ENCODE measurements at places on chromosomes 5 and 9.

- DNase-seq = no peak
Observed at GRCh38 chr5:107557051-107557658, 113.6 kb downstream of the EFNA5 start.

DNA sequence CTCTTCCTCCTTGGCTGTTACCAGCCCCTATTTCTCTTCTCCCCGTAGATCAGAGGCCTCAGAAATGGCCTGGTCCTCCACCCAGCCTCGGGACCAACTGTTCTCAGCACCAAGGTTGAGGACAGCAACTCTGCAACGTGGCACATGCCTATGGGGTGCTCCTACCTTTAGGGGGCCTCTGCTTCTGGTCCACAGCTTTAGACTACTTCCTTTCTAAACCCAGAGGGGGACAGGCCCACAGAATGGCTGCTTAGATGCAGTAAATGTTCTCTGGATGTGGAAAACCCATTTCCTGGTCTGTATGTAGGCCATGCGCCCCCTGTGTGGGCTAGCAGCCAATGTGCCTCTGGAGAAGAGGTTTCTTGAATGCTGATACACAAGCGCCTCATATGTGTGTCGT lies 68.4 kb downstream of the NRG2 start:
- DNase-seq = peak; percentile 37

- DNase-seq = no peak
Observed at GRCh38 chr9:129080298-129080600, 662 bp upstream of the DOLPP1 start.

DNA sequence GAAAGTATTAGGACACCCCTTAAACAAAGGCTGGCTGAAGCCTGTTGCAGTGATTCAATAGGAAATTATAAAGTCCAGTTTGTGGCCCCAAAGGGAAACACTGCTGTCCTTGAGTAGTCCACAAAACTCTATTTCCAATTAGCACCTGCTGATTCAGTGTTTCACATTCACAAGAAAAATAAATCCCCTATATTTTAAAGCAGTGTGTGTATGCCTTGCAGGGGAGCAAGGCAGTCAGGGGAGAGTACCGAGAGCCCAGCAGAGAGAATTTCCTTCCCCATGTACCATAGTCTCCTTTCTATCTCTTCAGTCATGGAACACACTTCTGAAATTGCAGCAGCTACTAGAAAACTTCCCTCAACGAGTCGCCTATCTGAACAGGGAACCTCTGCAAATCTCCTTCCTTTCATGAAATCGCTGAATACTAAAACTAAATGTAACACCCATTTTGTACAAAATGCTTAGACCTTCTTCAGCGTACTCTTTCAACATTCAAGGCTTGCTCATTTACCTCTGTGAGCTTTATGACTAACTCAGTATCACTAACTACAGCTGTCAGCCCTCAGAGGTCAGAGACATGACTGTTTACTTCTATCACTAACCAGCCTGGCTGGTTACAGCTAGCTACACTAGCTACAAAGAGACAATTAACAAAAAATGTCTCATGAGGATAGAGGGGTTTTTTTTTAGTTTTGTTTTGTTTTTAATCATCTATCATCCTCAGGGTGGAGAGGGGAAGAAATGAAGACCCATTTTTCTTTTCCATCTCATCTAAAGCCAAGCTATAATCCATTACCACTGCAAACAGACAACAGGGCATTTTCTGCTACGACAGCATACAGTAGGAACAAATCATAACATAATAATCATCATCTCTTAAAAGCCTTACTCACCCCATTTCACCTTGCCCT lies 188.7 kb downstream of the EBF1 start:
- DNase-seq = no peak

DNA sequence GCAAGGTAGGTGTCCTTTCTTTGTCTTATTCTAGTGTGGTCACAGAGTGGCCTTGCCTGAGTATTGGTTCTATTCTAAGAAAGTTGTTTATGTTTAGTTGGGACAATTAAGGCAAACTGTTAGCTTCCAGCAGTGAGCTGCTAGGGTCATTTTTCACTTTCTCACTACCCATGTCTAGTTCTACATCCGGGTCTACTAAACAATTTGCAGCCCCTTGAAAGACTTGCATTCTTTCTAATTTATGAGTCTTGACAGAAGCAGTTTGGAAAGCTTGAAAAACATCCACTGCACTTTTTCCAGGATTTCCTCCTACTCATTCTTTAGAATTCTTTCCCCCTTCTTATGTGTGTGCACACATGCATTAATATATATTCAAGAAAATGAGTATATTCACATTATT lies 892.2 kb upstream of the ACO1 start:
- DNase-seq = no peak

- no peak for DNase-seq
Observed at GRCh38 chr5:116421080-116421629, 153.5 kb downstream of the SEMA6A start.

DNA sequence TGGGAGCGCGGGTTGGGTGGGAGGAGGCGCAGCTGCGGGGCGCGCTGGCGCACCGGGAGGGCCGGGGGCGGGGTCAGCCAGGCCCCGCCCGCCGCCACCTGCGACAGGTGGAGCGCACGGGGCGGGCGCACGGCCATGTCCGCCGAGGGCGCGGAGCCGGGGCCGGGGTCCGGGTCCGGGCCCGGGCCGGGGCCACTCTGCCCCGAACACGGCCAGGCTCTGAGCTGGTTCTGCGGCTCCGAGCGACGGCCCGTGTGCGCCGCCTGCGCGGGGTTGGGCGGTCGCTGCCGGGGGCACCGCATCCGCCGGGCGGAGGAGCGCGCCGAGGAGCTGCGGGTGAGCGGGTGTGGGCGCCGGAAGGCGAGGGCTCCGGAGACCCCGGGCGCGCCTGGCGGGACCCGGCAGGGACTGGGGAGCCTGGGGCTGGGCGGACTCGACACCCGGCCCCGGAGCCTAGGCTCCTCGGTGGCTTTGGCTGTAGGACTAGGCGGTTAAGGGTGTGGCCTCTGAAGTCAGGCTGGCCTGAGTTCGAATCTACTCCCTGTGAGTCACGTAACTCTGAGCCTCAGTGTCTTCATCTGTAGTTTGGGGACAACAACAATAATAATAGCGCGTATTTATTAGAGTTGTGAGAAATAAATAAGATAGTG lies at the start of gene BSPRY:
Gene BSPRY, plus strand, starts transcription at position 97 of the 650 bp plus-strand sequence. Its CDS starts 39 bp downstream, at position 136.
- peak; percentile 62 for DNase-seq

- no peak for DNase-seq
Observed at GRCh38 chr5:92519811-92520632, 1061.0 kb downstream of the NR2F1-AS1 start.

DNA sequence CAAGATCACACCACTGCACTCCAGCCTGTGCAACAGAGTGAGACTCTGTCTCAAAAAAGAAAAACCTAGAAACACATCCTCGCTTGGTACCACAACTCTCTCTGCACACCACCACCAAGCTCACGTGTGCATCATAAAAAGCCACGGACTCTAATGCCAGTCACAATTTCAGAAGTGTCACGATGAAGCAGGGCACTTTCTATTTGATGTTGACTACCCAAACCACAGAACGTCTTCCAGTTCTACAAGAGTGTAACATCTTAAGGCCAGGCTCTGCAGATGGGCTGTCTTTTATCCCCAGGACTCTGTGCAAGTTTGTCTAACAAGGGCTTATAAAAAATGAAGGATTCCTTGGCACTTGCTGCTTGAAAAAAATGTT lies 22.9 kb downstream of the GFPT2 start:
- no peak for DNase-seq

- DNase-seq = no peak
Observed at GRCh38 chr5:109479260-109479860, 69.6 kb upstream of the PJA2 start.

DNA sequence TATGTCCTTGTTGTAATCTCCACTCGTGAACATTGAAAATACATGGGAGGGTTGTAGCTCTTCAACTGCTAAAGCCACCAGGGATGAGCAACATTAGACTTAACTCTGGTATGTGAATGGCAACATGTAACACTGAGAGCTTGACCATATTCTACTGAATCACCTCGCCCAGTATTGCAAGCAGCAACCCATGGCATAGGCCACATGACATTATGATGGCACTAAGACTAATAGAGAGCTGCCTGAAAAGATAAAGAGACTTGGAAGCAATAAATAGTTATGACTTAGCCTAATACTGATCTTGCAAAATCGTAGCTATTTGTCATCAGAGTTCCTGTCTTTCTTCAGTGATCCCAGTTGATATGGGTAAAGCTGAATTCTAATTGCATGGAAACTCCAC lies 108.4 kb upstream of the NREP start:
- DNase-seq = no peak

DNA sequence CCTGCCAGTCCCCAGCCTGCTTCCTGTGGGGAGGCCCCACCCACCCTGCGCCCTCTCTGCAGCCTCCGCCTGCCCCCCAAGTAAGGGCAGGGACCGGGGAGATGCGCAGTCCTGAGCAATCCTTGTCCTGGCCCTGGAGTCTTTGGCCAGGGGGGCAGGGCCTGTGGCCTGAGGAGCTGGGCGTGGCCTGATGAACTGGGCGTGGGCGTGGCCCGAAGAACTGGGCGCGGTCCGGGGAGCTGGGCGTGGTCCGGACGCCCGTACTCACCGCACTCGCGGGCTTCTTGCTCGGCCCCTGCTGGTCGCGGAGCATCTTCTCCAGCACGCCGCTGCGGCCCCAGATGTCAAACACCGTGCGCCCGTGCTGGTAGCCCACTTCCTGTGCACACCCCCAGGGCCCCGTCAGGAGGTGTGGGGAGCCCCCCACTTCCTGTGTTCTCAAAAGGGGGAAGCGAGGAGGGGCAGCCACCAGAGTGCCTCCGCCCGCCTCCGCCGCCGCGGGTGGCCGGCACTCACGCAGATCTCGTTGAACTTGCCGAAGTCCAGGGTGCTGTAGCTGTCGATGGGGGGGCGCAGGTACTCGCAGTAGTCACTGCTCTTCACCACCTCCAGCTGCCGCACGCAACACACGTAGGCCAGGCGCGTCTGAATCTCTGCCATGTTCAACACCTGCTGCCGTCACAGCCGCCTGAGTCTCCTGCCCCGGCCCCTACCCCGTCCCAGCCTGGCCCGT lies 2.7 kb upstream of the NSMF start:
- DNase-seq = peak; percentile 97

DNA sequence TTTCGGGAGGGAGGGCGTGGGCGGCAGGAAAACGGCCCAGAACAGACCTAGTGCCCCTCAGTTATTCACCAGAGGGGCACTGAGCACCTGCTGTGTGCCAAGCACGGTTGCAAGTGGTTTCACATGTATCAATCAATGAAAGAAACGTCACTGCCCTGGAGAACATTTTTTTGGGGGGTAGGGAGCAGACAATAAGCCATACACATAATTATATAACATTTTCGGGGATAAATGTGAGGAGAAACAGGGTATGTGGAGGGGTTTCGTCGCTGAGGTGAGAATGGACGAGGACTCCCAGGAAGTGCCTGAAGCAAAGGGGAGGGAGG lies 444 bp upstream of the ZNF354A start:
- DNase-seq = no peak

DNA sequence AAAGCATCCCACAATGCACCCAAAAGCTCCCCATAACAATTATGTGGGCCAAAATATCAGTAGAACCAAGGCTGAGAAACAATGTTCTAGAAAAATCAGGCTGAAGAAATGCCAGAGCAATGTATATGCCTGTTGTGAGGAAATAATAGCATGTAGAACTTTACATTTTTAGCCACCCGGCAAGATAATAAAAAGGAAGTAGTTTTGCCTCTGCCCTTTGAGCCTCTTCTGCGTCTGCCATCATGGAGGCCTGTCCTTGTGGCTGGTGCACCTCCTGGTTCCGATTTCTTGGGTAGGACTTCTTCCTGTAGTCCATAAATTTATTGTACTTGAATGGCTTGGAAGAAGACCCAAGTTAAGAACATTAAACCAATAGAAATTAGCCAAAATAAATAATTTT lies 38.9 kb upstream of the TNFAIP8 start:
- DNase-seq = no peak

GRCh38 chr9:135301271-135302263 lies 178.0 kb upstream of the PPP1R26 start:
- no peak for DNase-seq

DNA sequence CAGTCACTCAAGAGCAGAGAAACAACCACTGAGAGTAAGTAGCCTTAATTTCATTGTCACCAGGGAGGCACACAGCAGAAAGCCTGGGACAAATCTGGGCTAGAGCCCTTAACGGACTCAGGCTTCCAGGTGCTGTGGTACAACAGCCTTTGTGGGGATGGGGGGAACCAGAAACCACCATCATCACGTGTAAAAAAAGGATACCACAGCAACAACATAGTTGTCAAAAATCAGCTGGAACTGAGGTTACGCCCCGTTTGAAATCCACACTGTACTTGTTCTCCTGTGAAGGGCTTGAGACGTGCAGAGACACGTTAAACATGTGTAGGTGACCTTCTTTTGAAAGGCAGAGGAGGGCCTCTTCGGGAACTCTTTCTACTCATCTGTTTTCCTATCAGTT lies 16.6 kb upstream of the PLPP1 start:
- DNase-seq = no peak

GRCh38 chr5:178673801-178674295 lies 47.0 kb upstream of the CLK4 start:
- no peak for DNase-seq

Data from activated CD8-positive, alpha-beta memory T cell treated with anti-CD3 and anti-CD28 coated beads, Interleukin-2, amount 10 ng/mL, durations not matched to agents 7 days and 5 days (primary cell).